ENCODE measurements at places on chromosomes 2 and 18.

GRCh38 chr2:239288951-239289511 lies 111.8 kb downstream of the HDAC4 start:
- peak; percentile 60 for DNase-seq

- no peak for DNase-seq
Measured at GRCh38 chr18:45026162-45026561, 345.5 kb downstream of the SETBP1 start.

GRCh38 chr2:60957643-60958042 lies 59.9 kb upstream of the PEX13 start:
- DNase-seq, result no peak

DNA sequence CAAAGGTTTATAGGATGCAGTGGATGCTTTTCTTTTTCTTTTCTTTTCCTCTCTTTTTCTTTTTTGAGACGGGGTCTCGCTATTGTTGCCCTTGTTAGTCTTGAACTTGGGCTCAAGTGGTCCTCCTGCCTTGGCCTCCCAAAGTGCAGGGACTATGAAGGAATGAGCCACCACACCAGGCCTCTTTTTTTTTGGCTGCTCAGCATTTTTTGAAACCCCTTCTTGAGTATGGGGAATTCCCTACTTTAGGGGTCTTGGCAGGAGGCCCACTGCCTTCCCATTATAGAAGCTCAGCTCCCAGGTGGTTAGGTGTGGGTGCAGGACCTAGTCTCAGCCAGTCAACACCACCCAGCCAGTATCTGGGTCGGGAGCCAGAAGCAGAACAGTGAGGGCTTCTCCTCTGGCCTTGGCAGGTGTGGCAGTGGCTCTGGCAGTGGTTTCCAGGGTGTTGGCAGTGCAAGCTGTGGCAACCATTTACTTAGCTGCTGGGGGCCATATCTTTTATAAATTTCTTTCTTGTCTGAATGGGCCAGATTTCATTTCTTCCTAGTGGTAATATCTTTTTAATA lies 51.4 kb upstream of the ACYP2 start:
- DNase-seq, result no peak

GRCh38 chr2:8659092-8659734 lies 22.6 kb upstream of the ID2 start:
- DNase-seq, result no peak

GRCh38 chr2:190843890-190844699 lies 36.5 kb upstream of the GLS start:
- DNase-seq, result no peak

GRCh38 chr2:101114815-101115214 lies 36.4 kb downstream of the TBC1D8 start:
- no peak for DNase-seq

DNA sequence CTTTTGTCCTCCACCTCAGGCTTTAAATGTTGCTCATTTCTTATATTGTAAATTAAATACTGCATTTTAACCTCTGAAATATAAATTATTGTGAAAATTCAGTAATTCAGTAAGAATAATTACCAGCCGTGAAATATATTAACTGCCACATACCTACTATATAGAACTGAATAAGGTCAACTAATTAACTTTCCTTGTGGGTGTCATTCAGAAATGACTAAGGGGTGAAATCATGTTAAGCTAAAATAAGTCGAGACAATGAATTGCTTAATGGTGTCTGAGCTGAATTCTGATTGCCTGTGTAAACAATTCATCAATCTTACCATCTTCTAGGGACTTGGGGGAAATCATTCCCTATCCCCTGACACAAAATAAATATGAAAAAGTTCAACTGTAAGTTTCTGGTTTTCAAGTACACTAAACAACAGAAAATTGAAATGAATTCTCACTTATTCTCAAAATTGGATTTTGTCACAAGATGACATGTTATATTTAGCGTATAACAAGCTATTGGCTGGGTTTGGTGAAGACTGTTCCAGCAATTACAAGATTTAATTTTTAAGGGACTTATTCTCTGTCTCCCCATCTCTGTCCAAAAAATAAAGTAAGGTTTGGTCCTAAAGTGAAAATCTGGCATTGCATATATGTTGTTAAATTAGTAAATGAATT lies 255.1 kb downstream of the METTL4 start:
- DNase-seq, result no peak

DNA sequence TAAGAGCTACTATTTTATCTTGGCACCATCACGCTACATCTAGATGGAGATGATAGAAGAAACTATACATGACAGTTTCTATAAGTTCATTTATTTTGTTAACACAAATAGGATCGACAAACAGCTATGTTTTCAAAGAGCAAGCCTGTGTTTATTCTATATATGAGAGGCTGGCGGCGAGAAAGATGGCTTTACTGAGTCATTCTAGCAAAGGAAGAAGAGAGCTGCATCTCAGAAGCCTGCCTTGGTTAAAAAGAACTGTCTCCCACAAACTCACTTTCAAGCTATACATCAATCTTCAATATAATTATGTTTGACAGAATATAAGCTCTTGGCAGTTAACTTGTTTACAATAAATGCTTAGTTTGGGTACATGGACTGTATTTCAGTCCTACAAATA lies 13.0 kb downstream of the SATB2 start:
- no peak for DNase-seq

GRCh38 chr2:171999161-171999560 lies 592 bp upstream of the METAP1D start:
- no peak for DNase-seq

Measured in activated naive CD8-positive, alpha-beta T cell treated with anti-CD3 and anti-CD28 coated beads, Interleukin-2, amount 10 ng/mL, durations not matched to agents 7 days and 5 days (primary cell).